ENCODE measurements at places on chromosomes 13 and 19.

GRCh38 chr13:40613192-40613818 lies 53.1 kb downstream of the FOXO1 start:
- no peak for DNase-seq

GRCh38 chr19:1085053-1085658 lies 10.0 kb downstream of the POLR2E start:
- DNase-seq = no peak

GRCh38 chr19:14363183-14364097 lies 17.8 kb upstream of the ADGRE5 start:
- DNase-seq = peak; percentile 19

- no peak for DNase-seq
Measured at GRCh38 chr13:25806264-25806974, 245.4 kb downstream of the SHISA2 start.

GRCh38 chr19:40995355-40995754 lies 4.3 kb downstream of the CYP2B6 start:
- no peak for DNase-seq

DNA sequence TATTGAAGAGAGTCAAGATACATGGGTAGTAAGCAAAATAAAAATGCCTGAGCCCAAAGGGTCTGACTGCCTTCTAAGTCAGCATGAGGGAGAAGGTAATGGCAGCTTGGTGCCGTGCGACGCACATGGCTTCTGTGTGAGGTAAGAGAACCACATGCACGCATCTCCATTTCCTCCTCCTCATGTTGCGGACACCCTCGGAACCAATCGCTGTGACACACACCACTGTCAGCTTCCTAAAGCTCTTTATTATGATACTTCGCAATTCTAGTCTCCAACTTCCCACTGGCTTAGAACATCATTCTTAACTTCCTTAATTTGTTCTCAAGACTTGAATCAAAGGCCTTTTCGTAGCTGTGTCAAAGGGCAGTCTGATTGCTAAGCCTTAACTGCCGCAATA lies 170.1 kb downstream of the OXGR1 start:
- DNase-seq = no peak

DNA sequence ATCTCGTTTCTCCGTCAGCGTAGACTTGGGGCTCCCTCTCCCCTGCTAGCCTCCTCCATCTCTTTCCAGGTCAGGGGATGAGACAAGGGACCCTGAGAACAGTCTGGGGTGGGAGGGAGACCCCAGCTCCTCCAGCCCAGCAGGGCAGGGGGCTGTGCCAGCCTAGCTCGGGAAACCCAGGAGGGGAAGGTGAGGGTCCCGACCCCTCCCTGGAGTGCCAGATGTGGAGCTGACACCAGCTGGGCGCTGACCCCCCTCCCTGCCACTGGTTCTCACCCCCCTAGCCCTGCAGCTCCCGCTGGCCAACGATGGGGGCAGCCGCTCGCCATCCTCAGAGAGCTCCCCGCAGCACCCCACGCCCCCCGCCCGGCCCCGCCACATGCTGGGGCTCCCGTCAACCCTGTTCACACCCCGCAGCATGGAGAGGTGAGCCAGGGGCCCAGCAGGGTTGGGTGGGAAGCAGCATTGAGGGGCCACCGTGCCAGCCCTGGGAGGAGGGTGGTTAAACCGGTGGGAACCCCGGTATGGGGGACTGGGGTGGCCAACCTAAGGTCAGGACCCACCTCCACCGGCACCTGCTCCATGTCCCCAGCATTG lies 5.1 kb upstream of the TGFBR3L start:
- DNase-seq = no peak

DNA sequence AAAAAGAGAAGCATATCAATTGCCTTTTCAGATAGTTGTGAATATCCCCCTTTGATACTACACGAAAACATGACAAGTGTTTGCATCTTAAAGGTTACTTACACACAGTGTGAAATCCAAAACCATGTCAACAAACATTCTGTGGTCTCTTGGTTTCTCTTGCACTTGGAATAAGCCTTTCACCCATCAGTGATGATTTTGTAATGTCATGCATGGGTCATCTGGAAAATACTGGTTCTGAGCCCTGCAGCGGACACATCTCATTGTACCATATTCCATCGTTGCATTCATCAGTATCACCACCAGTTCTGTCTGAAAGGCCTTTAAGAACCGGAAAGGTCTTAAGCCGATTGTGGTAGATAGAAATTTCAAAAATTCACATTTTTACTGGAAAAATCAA lies 65.4 kb upstream of the SOX1 start:
- no peak for DNase-seq

GRCh38 chr13:109381546-109382180 lies 404.7 kb downstream of the IRS2 start:
- DNase-seq = no peak

DNA sequence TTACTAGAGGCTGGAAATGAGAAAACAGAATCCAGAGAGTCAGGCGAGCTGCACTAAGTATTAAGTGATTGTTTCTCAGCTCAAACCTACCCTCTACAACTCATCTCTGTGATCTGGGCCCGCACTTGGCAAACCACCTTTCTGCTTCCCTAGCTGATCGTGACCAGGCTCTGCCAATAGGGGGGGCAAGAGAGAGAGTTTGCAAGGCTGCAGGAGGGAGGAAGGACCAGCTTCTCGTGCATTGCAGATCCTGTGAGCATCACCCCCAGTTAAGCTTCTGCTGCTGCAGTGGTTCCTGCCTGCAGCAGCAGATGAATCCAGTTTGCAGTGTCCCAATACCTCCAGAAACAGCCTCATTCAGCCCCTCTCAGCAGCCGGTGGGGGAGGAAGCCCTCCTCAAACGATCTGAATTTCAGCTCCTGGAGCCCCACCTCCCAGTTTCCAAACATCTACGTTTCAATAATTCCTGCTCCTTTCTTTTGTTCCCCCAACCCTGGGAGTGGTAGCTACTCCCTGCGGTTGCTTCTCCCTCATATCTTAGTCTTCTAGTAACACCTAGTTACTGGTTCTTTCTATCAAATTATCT lies 20.0 kb downstream of the XRCC1 start:
- peak; percentile 64 for DNase-seq

DNA sequence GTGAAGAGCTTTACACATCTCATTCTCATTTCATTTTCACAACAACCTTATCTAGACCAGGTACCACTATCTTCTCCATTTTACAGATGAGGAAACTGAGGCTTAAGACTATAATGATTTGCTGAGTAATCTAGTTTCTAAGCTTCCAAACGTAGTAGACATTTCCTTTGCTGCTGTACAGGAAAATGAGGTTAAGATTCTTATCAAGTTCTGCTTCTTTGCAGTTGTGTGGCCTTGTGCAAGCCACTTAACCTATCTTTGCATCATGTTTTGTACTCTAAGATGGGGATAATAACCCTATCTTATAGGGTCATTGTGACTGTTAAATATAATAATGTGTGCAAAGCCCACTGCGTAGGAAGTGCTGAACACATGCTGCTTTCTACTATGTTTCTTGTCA lies 307.9 kb downstream of the HS6ST3 start:
- DNase-seq = no peak

DNA sequence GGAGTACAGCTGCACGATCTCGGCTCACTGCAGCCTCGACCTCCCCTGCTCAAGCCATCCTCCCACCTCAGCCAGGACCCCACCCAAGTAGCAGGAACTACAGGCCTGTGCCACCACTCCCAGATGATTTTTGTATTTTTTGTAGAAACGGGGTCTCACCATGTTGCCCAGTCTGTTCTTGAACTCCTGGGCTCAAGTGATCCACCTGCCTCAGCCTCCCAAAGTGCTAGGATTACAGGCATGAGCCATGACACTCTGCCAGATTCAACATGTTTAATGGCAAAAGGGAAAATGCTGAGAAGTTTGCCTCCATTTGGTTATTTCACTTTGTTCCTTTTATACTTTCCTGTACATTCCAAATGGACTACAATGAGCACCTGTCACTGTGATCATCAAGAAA lies 65.8 kb downstream of the ZIC5 start:
- no peak for DNase-seq

DNA sequence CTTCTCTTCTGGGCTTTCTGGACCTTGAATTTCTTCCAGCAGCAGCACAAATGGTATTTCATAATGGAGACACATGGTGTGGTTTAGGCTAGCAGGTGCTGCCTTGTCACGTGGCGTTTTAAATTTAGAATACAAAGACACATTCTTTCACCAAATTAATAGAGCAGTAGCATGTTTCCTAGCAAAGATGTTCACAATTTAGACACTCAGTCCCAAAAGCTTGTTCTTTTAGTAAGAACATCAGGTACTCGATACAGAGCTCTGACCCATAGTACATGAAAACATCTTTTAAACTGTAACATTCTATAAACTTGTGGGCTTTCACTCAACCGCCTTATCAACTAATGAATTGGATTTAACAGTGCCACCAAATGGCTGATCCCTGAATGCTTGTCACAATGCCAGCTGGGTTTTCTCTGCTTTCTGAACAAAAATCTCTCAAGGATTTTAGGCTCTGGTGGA lies 290.1 kb downstream of the DCLK1 start:
- DNase-seq = no peak

- DNase-seq = no peak
Measured at GRCh38 chr19:1725100-1726064, 27.9 kb upstream of the ONECUT3 start.

- no peak for DNase-seq
Measured at GRCh38 chr13:20356444-20356843, 124.3 kb upstream of the GJB6 start.

- no peak for DNase-seq
Measured at GRCh38 chr19:10290876-10291553, 1.3 kb downstream of the ICAM5 start.

GRCh38 chr19:1068009-1069001 lies 1.3 kb downstream of the ARHGAP45 start:
- DNase-seq = peak; percentile 76

DNA sequence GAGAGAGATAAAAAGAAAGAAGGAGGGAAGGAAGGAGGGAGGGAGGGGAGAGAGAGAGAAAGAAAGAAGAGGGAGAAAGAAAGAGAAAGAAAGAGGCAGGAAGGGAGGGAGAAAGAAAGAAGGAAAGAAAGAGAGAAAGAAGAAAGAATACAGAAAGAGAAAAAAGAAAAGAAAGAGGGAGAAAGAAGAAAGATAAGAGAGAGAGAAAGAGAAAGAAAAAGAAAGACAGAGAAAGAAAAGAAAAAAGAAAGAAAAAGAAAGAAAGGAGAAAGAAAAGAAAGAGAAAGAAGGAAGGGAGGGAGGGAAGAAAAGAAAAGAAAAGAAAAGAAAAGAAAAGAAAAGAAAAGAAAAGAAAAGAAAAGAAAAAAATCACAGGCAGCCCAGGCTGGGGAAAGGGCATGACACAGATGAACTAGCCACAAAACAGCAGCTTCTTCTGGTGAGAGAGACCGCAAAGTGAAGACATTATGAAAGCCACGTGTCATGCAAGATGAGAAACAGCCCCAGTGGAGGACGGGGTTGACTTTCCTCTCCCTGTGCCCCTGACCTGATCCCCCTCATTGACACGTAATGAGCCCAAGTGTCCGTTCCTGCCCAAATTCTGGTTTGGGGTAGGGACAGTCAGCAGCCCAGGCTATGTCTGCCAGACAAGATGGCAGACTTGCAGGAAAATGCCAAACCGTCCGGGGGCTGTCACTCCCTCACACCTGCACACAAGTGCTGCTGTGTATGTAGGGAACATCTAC lies 102.1 kb downstream of the INSR start:
- no peak for DNase-seq

DNA sequence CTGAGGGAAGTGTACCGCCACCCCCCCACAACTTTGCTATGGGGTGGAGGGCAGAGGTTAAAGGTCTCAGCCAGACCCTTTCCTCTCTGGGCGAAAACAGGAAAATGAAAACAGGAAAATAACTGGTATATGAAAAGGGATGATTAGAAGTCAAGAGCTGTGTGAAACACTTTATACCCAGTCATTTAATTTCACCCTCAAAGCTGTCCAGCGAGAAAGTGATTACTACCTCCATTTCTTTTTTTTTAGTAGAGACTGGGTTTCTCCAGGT lies 575 bp upstream of the PHLDB3 start:
- no peak for DNase-seq

DNA sequence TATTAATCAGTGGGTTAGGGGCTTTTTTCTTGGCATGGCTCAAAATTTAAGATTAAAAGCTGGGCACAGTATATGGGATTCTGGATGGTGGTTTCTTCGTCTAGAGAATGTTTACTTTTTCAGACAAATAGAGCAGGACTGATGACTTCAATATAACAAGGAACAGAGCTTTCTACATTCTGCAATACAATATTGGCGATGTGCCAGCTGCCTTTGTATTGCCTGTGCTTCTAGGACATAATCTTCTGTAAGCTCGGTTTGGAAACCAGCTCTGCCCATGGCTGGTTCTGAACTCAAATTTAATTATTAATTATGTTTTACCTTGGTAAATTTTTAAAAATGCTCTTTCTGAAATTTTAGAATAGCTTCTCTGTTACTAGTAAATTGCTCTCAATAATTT lies 139.1 kb upstream of the TRPC4 start:
- no peak for DNase-seq

GRCh38 chr13:99086267-99087097 lies 108.6 kb upstream of the DOCK9 start:
- DNase-seq = peak; percentile 45

DNA sequence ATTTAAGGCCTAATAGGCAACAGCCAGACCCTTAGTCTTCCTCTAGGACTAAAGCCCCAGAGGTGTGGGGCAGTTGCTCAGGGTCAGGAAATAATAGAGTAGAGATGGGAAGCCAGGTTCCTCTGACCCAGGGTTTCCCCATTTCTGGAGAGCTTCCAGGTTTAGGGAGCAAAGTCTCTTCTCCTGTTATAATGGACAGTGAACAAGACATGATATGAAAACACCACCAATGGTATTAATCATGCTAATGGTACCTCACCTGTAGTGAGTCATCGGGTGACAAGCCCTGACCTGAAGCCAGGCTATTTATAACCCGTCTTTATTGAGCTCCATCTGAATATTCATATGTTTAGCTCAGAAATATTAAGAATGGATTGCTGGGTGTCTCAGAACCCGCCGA lies 24.6 kb downstream of the BICRA start:
- no peak for DNase-seq

- no peak for DNase-seq
Measured at GRCh38 chr19:5150902-5151741, 182.2 kb downstream of the KDM4B start.

GRCh38 chr13:74052402-74052928 lies 81.7 kb downstream of the KLF12 start:
- DNase-seq = no peak

GRCh38 chr13:70959035-70959775 lies 851.0 kb upstream of the KLHL1 start:
- no peak for DNase-seq

DNA sequence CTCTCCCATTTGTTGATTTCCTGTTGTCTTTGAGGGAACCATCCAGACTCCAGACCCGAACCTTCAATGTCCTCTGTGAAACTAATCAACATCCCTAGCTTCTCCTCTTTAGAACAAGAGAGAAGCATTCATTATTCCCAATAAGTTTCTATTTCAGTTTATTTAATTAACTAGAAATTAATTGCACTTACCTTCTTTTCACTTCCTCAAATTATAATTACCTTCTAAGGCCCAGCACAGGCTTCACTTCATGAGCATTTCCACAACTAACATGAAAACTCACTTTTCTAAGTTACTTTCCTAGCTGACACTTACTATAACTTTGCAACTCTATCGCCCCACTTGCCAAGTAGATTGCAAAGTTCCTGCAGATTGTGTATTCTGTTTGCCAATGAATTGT lies 71.6 kb upstream of the HTR2A start:
- no peak for DNase-seq

- no peak for DNase-seq
Measured at GRCh38 chr19:37986048-37986750, 79.2 kb downstream of the SIPA1L3 start.

All from activated CD4-positive, CD25-positive, alpha-beta regulatory T cell (primary cell).